ENCODE measurements at places on chromosomes 6 and 20.

- DNase-seq, result peak; percentile 78
These were observed 25.0 kb downstream of the HEBP2 start for GRCh38 chr6:138428944-138429598.

- DNase-seq, result no peak
These were observed 107.1 kb downstream of the DST start for GRCh38 chr6:56535626-56536025.

DNA sequence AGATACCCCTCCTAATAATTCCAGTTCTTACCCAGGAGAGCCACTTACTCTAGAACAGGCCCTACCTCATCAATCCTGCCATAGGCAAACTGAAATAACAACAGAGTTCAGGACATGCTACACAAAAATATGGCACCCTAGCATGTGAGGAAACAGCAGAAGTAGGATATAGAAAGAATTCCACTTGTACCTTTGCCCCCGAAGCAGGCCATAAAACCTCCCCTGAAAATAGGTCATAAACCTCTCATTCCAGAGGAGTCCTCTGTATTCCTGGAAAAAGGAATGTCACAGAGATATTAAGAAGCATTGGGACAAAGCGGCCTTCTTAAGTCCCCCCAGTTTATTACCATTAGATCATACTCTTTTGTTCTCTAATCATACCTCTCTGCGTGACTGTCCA is 504.3 kb upstream of the MARCKS start:
- DNase-seq, result no peak

GRCh38 chr20:21344961-21345360 is 41.8 kb downstream of the XRN2 start:
- no peak for DNase-seq

DNA sequence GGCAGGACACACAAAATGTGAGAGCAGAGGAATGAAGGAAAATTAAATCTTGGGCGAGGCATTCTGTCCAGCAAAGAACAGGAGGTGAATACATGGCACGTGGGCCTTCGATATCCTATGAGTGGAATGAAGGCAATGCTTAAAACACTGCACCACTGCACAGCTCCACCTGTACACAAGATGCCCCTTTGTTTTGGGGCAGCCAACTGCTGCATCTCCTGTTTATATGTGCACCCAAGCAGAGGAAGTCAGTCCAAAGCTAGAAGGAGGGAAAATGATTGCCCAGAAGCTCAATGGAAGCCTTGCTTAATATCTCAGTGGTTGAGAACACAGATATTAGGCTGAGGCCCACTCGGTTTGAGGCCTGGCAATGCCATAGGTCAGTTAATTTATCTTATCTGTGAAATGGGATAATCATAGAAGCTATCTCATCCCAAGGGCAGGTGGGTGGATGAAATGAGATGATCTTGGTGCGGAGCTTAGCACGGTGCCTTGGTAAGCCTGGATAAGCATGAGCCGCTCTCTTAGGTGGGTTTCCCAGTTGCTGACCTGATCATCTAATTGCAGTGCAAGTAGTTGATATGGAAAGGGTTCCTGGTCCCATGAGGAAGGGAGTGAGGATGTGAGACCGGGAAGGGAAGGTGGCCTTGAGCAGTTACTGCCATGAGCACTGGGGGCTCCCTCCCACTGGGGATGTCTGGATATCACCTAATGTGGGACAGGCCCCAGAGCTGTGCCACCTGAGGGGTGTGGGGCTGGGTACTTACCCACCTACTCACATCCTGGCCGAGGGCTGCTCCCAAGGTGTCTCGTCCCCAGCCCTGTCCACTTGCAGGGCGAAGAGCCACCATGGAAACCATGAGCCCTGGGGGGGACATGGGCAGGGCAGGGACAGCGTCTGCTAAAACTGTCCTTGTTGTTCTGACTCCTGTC is 9.9 kb downstream of the BANF2 start:
- no peak for DNase-seq

DNA sequence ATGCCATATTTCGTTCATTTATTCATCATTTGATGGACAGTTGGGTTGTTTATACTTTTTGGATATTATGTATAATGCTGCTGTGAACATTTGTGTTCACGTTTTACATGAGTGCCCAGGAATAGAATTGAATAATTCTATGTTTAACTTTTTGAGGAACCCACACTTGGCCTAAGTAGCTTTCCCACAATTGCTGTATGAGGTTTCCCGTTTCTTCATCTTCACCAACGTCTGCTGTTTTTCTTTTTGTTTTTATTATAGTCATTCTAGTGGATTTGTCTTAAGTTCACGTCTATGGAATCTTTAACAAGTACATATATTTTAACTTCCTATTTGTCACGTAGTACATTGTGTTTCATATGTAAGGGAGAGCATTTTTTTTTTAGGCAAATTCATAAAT is 110.3 kb downstream of the JARID2 start:
- no peak for DNase-seq

GRCh38 chr20:39070484-39071231 is 108.5 kb downstream of the DHX35 start:
- DNase-seq, result no peak

DNA sequence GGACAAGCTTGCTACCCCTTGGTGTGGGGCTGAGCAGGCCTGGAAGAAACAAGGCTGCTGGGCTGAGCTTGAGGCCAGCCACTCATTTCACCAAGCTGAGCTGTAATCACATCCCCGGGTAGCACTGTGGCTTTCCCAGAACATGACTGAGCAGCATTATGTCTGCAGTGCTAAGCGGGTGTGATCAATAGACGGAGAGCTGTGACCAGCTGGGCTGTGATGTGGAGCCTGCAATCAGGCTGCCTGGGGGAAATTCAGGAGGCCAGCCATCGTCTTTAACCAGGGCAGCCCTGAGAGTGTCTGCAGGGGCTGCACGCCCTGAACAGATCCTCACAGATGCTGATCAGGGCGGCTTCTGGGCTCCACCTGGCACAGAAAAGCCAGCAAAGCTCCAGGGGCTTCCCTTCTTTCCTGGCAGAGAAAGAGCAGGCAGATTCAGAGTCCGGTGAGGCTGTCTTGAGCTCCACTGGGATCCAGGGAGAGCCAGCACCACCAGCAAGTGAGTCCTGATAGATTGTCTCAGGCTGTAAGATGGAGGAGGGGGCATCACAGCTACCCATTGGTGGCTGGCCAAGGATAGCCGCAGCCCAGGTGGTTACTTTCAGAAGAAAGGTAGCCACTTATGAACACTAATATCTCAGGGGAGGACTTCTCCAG is 165.9 kb downstream of the NRN1 start:
- no peak for DNase-seq

- no peak for DNase-seq
These were observed 73.5 kb upstream of the NFATC2 start for GRCh38 chr20:51616060-51616459.

GRCh38 chr6:56293781-56294180 is 46.4 kb upstream of the COL21A1 start:
- no peak for DNase-seq

GRCh38 chr6:25277386-25277785 is 1.8 kb upstream of the CARMIL1 start:
- DNase-seq, result no peak

DNA sequence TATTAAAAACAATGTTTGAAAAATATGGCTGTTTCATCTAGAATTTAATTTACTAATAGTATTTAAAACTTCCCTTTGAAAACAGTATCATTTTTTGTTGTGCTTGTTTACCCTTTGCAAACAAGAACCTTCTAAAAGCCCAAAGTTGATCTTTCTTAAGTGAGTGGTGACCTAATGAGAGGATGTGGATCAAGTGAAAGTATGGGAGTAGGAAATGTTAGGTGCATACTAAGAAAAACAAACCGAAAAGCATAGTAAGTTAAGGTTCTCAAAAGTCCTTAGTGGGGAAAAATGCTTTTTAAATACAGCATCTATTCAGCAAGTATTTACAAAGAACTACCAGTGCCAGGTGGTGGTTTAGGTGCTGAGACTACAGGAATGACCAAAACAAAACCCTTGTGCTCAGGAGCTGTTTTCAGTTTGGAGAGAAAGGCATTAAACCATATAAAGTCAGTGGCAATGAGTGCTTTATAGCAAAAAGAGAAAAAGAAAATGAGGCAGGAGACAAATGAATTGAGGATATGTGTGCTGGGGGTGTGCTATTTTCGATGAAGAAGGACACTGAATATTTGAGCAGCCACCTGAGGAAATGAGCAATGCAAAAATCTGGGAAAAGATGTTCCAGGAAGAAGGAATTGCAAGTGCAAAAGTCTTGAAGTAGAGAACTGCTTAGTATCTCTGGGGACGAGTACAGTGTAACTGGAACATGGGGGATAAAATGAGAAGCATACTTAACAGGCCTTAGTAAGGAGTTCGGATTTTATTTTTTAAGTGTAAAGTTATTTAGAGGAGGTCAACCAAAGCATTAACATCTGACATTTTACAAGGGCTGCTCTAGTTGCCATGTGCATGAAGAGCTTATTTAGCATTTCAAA is 24.0 kb downstream of the RNF146 start:
- DNase-seq, result no peak

- DNase-seq, result no peak
These were observed 179.5 kb downstream of the SOX4 start for GRCh38 chr6:21772884-21773575.

DNA sequence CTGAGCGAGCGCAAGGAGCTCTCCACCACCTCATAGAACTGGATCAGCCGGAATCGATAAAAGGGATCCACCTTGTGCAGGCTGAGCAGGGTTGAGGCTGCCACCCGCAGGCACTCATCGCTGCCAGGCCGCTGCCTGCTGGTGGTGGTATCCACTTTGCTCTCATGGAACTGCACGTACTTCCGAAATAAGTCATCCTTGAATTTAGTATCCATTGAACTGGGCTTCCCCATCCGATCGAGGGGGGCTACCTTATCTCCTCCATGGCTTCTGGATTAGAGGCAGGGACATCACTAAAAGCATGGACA is 7.1 kb downstream of the SPATA2 start:
- DNase-seq, result no peak

DNA sequence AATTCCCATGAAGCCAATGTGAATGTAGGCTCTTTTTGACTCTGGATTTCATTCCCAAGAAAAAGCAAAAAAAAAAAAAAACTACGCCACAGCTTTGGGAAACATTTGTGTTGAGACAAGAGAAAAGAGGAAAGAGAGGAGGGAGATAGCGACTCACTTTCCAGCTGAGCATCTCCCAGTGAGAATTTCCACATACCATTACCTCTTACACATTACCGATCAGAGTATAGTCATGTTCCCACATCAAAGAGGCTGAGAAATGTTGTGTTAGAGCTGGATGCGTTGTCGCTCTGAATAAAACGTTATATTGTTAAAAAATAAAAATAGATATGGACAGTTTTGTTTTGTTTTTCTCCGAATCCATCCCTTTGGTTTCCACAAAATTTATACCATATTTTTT is 1019.3 kb upstream of the ADGRB3 start:
- DNase-seq, result no peak

GRCh38 chr6:150412221-150412620 is 43.4 kb downstream of the IYD start:
- DNase-seq, result no peak

GRCh38 chr6:77548190-77548589 is 84.9 kb upstream of the HTR1B start:
- DNase-seq, result no peak

GRCh38 chr6:144423167-144423566 is 138.0 kb downstream of the UTRN start:
- DNase-seq, result no peak

GRCh38 chr20:13703265-13703664 is 64.5 kb upstream of the TASP1 start:
- DNase-seq, result no peak
